NCI-H526 treated with DMSO at 0.1 percent for 48 hours (cell line): ENCODE measurements at places on chromosomes 12 and 14.

DNA sequence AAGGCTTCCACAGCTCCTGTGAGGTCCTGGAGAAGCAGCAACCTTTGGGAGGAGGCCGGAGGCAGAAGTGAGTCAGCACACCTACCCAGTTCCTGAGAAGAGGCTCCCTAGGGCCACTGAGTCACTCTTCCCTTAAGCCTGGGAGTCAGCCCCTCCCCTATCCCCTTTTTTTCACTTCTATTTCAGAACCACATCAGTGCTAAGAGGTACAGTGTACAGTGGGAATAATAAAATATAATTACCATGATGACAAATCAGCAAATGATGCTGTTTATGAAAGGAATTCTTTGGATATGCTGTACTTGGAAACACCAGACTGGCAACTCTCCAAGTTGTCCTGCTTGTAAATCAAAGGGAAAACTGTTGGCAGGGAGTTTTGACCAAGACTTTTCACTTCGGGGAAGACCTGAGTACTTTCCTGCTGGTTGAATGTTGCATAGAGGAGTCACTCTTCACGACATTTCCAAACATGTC lies 7.8 kb upstream of the TBPL2 start:
- no peak for DNase-seq

DNA sequence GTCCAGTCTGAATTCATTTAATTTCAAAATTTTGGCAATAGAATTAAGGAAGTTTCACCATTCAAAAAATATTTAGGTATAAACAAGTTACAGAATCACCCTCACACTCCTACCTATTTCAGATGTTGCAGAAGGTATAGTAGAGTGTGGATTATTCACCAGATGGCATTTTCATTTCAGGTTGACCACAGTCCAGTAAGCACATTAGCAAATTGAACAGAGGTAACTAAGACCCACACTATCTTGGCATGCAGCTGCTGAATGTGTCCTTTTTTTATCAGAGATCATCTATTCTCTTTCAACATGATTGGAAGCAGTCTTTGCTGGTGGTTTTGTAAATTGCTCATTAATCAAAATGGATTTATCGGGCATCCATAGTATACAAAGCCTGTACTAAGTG lies 151.8 kb upstream of the GARIN6 start:
- DNase-seq: no peak

DNA sequence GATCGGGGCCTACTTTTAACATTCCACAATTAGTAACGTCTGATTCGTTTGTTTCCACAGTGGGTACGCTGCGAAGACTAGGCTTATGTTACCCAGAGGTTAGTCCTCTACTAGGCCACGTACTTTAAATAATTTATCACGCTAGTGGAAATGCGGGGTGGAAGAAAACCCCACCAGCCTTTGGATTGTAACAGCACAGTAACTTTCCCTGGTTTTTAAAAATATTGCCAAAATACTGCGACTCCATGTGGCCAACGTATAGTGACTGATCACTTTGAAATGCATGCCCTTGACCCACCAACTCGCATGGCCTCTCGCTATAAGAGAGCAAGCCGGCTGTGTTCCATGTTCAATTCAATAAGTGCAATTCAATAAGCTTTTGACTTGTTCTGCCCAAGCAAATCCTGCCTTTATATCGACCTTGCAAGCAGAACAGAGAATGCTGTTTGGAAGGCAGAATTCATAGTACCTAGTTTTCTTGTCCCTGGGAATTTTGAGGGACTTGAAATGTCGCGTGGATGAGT lies 882 bp upstream of the GTF2A1 start:
- DNase-seq: no peak

DNA sequence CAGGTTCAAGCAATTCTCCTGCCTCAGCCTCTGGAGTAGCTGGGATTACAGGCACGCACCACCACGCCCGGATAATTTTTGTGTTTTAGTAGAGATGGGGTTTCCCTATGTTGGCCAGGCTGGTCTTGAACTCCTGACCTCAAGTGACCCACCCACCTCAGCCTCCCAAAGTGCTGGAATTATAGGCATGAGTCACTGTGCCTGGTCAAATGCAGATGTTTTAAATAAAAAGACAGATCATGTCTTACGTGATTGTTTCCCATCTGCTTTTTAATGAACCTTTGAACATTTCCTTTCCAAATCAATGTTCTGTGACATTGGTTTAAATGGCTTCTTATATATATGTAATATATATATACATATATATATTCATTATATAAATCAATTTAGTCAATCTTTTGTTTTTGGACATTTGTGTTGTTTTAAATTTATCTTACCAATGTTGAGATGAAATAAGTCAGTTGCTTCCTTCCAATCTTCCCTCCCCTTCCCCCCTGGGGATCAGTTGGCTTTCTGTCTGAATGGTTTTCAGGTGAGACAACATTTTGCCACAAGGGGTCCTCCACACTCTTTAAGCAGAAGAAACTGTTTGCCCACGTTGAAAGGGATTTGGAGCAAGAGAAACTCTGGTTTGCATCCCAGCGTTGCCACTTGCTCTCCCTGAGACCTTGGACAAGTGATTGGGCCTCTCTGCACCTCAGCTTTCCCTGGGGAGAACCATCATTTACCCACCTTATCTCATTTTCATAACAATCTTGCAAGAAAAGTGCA lies 47.6 kb upstream of the RBM19 start:
- DNase-seq: peak; percentile 9

GRCh38 chr12:124501112-124501561 lies 66.3 kb downstream of the NCOR2 start:
- DNase-seq: no peak

DNA sequence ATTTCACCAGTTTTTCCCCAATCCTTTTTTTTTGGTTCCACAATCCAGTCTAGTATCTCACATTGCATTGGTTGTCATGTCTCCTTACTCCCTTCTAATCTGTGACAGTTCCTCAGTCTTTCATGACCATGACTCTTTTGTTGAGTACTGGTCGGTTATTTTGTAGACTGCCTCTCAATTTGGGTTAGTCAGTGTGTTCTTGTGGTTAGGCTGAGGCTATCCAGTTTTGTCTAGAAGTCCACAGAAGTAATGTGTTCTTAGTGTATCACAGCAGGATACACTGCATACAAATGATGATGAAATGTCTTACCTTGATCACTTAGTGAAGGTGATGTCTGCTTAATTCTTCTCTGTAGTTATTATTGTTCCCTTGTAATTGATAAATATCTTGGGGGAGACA lies 24.8 kb downstream of the PELI2 start:
- no peak for DNase-seq

GRCh38 chr14:76876076-76876475 lies 49.9 kb downstream of the LRRC74A start:
- peak; percentile 34 for DNase-seq

DNA sequence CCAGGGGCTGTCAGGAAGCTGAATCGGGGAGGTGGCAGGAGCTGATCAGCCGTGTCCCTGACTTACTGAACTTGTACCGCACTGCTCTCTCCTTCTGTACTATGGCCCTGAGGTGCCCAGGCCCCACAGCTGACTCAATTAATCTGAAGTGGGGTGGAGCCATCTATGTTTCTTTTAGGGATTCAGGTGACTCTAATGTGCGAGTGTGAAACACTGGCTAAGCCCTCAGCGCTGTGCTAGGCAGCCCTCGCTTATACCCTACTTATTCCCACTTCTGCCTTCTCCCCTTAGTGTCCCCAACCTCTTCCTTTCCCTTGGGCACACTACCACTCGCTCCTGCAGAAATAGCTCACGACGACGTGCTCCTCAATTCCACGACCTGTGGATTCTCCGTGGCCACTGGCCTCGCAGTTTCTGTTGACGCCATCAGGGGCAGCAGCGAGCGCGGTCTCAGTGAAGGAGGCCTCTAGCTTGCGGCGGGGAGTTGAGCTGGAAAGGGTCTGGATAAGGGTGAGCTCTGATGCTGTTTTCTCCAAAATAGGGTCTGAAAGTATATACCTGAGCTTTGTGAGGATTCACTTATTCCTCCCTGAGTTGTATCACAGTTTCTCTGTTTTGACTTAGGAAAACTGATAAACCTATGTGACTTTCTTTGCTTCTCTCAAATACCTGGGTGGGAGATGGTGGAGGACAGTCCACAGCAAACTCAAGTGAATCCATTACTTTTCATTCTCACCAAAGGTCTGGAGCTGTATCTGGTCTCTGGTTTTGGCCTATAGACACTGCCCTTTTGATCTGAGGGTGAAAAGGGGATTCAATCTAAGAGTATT lies 167.6 kb downstream of the SLC41A2 start:
- DNase-seq: no peak

DNA sequence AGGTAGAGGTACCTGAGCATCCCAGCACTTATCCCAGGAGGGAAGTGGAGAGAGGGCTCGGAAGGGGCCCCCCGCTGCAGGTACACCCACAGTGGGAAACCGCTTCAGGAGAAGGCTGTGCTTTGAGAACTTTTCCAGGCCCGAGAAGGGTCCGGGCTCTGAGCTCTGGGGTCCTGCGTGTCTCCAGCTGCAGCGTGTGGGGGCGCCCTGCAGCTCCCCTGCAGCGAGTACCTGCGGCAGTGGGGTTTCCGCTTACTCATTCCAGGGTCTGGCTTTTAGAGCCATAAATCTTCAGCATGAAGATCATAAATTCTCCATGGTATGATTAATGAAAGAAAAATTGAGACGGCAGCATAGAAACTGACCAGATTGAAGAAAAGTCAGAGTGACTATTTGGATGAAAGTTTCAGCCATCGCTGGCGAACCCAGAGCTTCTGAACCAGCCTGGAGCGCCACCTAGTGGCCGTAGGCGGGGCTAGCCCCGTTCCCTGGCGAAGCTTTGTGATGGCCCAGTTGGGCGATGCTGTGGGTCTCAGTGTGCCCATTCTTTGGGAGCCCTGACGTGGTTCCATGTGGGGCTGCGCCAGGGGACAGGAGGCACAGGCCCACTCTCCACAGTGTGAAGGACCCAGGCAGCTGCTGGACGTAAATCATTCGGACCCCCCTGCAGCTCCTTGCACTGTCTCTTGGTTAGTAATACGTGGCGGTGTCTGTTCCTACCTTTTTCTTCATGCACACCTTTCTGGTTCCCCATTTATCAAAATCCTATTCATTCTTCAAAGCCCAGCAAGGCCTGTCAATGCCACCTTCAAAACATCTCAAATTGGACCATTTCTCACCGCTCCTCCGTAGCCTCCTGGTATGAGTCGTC lies 198.2 kb downstream of the TSPAN9 start:
- DNase-seq: no peak

GRCh38 chr12:8849876-8850275 lies 27.5 kb downstream of the A2ML1 start:
- no peak for DNase-seq

GRCh38 chr12:122040579-122041386 lies 19.1 kb downstream of the BCL7A start:
- no peak for DNase-seq

DNA sequence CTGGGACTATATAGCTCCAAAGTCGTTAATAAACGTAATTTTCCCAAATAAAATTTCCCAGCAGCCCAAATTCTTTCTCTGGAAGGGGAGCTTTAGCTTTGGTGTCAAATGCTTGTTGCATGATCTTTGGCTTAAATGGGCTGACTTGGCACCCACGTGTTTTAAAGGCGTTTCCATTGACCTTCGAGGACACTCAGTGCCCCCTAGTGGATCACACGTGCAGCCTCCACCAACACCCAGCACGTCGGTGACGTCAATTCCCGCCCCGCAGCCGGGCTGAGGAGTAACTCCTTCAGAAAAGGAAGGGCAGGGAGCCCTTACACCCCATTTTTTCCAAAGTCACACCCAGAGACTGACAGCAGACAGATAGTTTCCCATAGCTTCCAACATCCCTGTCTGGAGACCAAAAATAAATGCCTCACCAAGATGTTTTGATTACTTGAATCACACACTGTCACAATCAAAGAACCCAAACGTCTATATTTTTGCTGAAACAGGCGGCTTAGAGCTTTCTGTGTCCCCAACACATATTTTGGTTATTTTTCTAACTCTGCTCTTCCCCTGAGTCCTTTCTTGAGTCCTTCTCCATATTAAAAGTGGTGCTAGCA lies 707.9 kb downstream of the AACS start:
- DNase-seq: peak; percentile 1

GRCh38 chr14:76376409-76376877 lies 506 bp downstream of the ESRRB start:
- DNase-seq: no peak

GRCh38 chr14:79833781-79834180 lies 377.5 kb downstream of the DIO2 start:
- DNase-seq: no peak

GRCh38 chr12:81888106-81888740 lies 129.1 kb upstream of the PPFIA2 start:
- no peak for DNase-seq

- no peak for DNase-seq
These were observed 75.9 kb downstream of the DNAI7 start for GRCh38 chr12:25119020-25119419.

- no peak for DNase-seq
These were observed 89.8 kb downstream of the CHST11 start for GRCh38 chr12:104546575-104546974.

DNA sequence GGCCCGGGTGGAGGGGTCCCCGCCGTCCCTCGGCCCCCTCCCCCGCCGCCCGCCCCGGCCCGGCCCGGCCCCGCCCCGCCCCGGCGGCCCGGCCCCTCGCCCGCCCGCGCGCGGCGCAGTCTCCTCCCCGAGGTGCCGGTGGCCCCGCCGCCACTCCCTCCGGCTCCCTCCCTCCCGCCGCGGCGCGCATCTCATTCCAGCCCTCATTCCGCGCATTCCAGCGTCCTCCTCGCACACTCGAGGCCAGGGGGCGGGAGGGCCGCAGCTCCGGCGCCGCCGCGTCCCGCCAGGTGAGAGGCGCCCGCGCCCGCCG lies at the start of gene TEAD4:
TEAD4 (plus strand) TSS at position 206 of the 313 bp plus-strand sequence.
- peak; percentile 45 for DNase-seq

GRCh38 chr12:68839183-68840147 lies 31.5 kb downstream of the MDM2 start:
- DNase-seq: no peak

DNA sequence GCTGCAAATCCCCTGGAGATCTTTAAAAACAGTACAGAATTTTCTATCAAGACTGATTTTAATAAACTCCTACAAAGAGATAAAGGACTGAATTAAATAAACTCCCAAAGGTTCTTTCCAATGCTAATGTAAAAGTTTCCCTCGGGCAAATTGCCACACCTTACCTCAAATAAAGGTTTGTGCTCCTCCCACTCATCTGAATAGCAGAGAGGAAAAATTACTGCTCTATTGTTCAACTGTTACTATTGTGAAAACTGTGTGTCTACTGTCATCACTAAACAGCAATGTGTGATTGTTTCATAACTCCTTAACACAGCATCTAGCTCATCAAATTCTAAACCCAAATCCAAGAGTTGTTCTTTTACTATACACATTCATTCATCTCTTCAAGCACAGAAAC lies 3.2 kb downstream of the SPTLC2 start:
- DNase-seq: no peak

DNA sequence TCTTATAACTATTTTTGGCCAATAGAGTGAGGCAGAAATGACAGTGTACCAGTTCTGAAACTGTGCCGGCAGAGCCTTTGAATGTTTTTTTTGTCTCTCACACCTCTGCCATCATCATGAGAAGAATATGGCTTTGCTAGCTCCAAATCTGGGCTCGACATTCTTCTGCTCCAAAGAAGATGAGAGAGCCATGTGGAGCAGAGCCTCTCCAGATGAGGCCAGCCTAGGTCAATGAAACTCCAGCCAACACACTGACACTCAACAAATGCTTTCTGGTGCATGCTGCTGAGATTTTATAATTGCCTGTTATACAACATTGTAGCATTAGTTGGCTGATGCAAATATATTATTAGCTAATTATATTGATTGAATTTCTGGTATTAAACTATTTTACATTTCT lies 154.7 kb downstream of the SLC38A4 start:
- DNase-seq: no peak

- no peak for DNase-seq
These were observed 18.4 kb downstream of the PRKAB1 start for GRCh38 chr12:119686355-119686754.
